ENCODE measurements at places on chromosomes 3 and 15.

- H3K36me3 ChIP-seq: no peaks in the 10 kb centered on the region
- H3K27ac ChIP-seq: no peak overlapping the region
- no peaks in the 10 kb centered on the region for H3K4me1 ChIP-seq
- H3K4me3 ChIP-seq: no peak overlapping the region
- no peaks in the 10 kb centered on the region for H3K27me3 ChIP-seq
Measured at GRCh38 chr3:27310688-27311087, 58.5 kb downstream of the NEK10 start.

DNA sequence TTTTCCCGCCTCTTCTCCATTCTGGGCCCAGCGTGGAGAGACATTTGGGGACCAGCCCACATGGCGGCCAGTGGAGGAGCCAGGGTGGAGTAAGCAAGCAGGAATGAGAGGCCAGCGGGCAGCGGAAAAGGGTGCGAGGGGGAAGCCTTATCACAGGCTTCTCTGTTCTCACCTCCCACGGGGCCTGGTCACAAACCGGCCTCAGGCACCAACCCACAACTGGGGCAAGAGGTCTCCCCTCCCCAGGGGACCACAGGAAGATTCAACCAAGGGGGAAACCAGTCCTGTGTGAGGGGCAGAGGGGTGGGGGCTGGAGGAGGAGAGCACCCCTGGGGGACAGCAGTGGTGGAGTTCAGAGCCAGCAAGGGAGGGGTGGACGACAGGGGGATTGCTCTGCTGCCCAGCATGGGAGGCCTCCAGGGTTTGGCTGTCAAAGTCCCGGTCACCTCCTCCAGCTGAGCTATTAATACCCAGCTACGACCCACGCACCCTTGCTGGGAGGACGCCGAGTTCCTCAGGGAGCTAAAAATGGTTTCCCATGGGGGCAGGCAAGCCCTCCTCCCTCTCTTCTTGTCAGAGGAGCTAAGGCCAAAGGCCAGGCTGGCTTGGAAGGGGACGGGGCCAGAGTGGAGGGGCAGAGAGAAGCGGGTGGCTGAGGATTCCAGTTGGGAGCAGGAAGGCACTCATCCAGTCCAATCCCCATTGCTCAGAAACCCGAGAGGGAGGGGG is 23.8 kb upstream of the RPL29 start:
- no peaks in the 10 kb centered on the region for H3K4me1 ChIP-seq
- H3K36me3 ChIP-seq: no peaks in the 10 kb centered on the region
- DNase-seq: no peak

DNA sequence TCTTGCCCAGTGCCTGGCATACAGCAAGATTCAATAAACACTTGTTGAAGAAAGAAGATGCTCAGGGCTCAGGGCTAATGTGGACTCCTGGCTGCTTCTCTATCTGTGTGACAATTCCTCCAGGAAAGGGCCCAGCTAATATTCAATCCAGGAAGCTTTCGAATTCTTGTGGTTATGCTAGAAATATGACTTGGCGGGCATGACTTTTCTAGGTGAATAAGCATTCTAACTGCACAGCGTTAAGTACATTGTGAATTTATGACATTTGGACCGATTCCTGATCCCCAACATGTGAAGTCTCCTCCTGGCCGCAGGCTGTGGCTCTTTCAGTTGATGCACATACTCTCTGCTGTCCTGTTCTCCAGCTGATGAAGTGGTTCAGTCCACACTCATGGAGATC is 117.0 kb downstream of the IMPG2 start:
- no peaks in the 10 kb centered on the region for H3K4me1 ChIP-seq
- H3K27me3 ChIP-seq: peaks cover 50% of the 10 kb centered on the region
- H3K27ac ChIP-seq: no peak overlapping the region
- H3K4me3 ChIP-seq: no peak overlapping the region
- H3K36me3 ChIP-seq: no peaks in the 10 kb centered on the region

DNA sequence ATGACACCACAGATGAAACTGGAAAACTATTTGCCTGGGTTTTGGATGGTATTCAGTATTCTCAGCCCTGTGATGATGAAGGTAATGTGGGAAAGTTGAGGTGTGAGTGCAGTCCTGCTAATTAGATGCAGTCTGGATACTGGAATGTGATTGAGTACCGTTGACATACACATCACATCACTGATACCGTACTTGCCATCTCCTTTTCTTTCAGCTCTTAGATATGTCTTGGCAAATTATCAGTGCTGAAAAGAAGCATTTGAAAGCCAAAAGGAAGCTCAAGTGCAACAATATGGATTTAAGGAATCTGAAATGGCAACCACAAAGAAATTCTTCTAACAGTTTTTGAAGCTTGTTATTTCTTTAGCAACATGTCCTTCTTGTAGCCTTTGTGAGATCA is 381.4 kb upstream of the TGFBR2 start:
- H3K27me3 ChIP-seq: peaks cover 6% of the 10 kb centered on the region
- no peak for DNase-seq
- H3K4me1 ChIP-seq: peaks cover 24% of the 10 kb centered on the region
- H3K36me3 ChIP-seq: peaks cover 4% of the 10 kb centered on the region

DNA sequence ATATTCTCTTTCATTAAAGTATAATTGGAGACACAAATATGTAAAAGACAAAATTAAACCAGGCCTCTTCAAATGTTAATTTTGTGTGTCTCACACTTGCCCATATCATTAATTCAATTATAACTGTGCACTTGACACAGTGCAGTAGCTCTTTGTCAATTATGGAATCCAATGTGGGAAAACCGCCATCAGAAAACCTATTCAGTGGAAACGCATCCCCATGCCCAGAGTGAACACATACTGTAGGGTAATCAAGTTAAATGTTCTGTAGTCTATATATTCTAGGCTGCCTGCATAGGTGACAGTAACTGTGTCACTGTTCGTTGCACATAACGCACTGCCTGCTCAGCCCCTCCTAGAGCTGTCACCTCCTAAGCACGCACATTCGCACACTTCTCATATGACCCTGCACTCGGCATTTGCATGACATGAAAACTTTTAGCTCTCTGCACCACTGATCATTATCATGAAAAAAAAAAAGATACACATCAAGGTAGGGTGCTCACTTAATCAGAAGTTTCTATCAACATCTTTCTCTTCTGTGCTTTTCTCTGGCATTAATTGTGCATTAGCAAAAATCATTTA is 63.2 kb downstream of the MEIS2 start:
- no peak for DNase-seq
- no peaks in the 10 kb centered on the region for H3K36me3 ChIP-seq
- no peak overlapping the region for H3K27ac ChIP-seq
- no peaks in the 10 kb centered on the region for H3K4me1 ChIP-seq
- H3K4me3 ChIP-seq: no peak overlapping the region

GRCh38 chr15:87741350-87741749 is 515.2 kb downstream of the NTRK3 start:
- H3K36me3 ChIP-seq: no peaks in the 10 kb centered on the region
- no peak for DNase-seq
- H3K27me3 ChIP-seq: no peaks in the 10 kb centered on the region
- H3K4me1 ChIP-seq: peaks cover 7% of the 10 kb centered on the region

- no peak overlapping the region for H3K4me3 ChIP-seq
- no peak overlapping the region for H3K27ac ChIP-seq
- H3K27me3 ChIP-seq: no peaks in the 10 kb centered on the region
- no peaks in the 10 kb centered on the region for H3K4me1 ChIP-seq
Measured at GRCh38 chr15:78399091-78399490, 38.9 kb upstream of the IREB2 start.
